ENCODE measurements at places on chromosomes 3 and 15. TPM values are rescaled to one million over a fixed set of nuclear protein-coding genes. Genes with fewer than 3 reads are reported as not detected.

Gene CKMT1A
- 2.5 TPM for polyA plus RNA-seq

Gene DIPK2A
- 42.9 TPM for polyA plus RNA-seq

Gene BSN
- polyA plus RNA-seq = 1.7 TPM

Gene ATP13A4
- polyA plus RNA-seq = 1.3 TPM

Gene CNTN3
- 5.1 TPM for polyA plus RNA-seq

Gene DNAH12
- polyA plus RNA-seq = 3.0 TPM

Gene GYG1
- 30.4 TPM for polyA plus RNA-seq

Gene CPNE9
- not detected for polyA plus RNA-seq

Gene RCN2
- 231 TPM for polyA plus RNA-seq

Gene PLA2G4E
- polyA plus RNA-seq = not detected

Gene CHRNA7
- polyA plus RNA-seq = 37.3 TPM

Gene GRK7
- polyA plus RNA-seq = 0.18 TPM

Measured in left kidney (tissue), 8 donors.